COR-L47 (cell line): ENCODE measurements at places on chromosomes 6 and 20.

DNA sequence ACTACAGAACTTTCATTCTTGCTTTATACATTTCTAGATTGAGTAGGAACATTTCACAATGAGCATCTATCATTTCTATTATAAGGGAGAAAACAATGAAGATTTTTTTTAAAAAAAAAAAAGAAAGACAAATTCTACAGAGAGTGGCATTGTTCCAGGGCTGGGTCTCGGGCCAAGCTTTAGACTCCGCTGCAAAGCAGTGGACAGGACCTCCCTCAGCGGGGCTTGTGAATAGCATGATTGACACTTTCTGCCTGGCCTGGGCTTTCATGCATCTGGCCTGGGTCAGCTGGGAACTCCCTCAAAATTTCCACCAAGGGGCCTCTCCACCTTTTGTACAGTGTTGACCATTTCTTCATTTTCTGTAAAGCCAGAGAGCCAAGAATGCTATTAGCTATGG lies 55.8 kb upstream of the HIVEP2 start:
- no peak for DNase-seq

- no peak for DNase-seq
Measured at GRCh38 chr6:38040254-38040653, 220.7 kb downstream of the ZFAND3 start.

- DNase-seq, result no peak
Measured at GRCh38 chr6:14423330-14423729, 305.8 kb downstream of the CD83 start.

GRCh38 chr20:38872036-38872435 lies 54.2 kb upstream of the FAM83D start:
- no peak for DNase-seq

GRCh38 chr6:11412616-11413015 lies 124.9 kb upstream of the TMEM170B start:
- no peak for DNase-seq

- DNase-seq, result peak; percentile 10
Measured at GRCh38 chr20:40945754-40946450, 82.7 kb upstream of the TOP1 start.

DNA sequence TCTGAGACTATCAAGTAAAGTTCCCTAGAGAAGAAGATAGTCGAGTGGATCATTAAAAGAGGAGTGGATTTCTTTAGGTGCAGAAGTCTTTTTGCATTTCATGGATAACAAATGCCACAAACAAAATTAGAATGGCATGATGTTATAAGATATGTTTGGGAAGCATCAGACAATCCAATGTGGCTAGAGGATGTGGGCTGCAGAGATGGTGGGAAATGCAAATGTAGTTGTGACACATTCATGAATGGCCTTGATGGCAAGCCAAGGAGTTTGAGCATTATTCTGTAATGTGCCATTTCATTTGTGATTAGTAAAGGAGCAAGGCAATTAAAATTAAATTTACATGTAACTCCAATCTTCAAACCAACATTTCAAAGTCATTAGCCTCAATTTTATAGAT lies 211.9 kb downstream of the CENPW start:
- no peak for DNase-seq

- DNase-seq, result no peak
Measured at GRCh38 chr6:51450248-51450957, 631.7 kb downstream of the TFAP2B start.

- DNase-seq, result no peak
Measured at GRCh38 chr6:43180985-43181384, 1.0 kb upstream of the CUL9 start.

DNA sequence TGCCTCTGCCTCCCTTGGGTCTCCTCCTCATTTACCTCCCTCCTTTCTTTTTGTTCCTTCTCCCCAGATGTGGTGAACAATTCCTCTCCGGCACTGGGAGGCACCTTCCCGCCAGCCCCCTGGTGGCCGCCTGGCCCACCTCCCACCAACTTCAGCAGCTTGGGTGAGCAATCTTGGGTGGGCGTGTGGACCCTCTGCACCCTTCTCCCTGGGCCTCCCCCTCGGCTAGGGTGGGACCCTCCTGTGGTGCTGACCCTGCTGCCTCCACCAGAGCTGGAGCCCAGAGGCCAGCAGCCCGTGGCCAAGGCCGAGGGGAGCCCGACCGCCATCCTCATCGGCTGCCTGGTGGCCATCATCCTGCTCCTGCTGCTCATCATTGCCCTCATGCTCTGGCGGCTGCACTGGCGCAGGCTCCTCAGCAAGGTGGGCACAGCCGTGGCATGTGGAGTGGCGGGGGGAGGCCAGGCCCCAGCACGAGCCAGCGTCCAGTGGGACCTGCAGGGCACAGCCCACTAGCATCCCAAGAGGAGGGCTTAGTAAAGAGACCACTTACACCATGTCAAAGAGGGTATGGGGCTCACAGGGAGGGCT lies 8.8 kb downstream of the DDR1 start:
- DNase-seq, result no peak

- DNase-seq, result no peak
Measured at GRCh38 chr6:147040121-147040910, 163.9 kb upstream of the STXBP5 start.

GRCh38 chr6:95848717-95849116 lies 167.1 kb upstream of the FUT9 start:
- no peak for DNase-seq

DNA sequence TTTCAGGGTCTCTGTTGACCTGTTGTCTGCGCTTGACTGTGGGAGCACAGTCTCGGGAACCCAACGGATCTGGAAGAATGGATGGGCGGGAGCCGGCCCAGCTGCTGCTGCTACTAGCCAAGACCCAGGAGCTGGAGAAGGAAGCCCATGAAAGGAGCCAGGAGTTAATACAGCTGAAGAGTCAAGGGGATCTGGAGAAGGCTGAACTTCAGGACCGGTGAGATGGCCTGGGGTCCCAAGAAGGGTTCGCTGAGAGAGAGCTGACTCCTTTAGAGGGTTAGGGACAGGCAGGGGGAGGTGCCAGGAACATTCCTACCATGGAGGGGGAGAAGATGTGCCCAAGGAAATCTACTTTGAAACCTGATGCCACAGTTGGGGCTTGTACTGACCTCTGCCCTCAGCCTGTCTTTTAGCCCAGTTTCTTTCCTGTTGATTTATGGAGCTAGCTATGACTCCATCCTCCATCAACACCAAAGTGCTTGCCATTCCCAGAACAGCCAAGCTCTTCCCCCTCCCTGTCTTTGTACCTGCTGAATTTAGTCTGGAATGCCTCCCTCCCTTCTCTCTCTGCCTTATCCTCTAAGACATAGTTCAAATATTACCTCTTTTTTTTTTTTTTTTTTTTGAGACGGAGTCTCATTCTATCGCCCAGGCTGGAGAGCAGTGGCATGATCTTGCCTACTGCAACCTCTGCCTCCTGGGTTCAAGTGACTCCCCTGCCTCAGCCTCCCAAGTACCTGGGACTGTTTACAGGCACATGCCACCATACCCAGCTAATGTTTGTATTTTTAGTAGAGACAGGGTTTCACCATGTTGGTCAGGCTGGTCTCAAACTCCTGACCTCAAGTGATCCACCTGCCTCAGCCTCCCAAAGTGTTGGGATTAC lies 12.2 kb downstream of the CEP250 start:
- DNase-seq, result no peak

- no peak for DNase-seq
Measured at GRCh38 chr6:34672657-34673043, 23.9 kb downstream of the ILRUN start.

- no peak for DNase-seq
Measured at GRCh38 chr6:77774457-77774856, 121.6 kb downstream of the MEI4 start.

GRCh38 chr6:37177077-37177934 lies 7.4 kb downstream of the PIM1 start:
- DNase-seq, result no peak

GRCh38 chr6:108565091-108565766 lies 4.5 kb downstream of the FOXO3 start:
- DNase-seq, result no peak
